Activated naive CD4-positive, alpha-beta T cell treated with anti-CD3 and anti-CD28 coated beads, Interleukin-2, amount 50 U/mL, for 72 hours (primary cell): ENCODE measurements at places on chromosomes 7 and 10. TPM values are rescaled to one million over a fixed set of nuclear protein-coding genes. Genes with fewer than 3 reads are reported as not detected.

- no peak for DNase-seq
Observed at GRCh38 chr10:53111529-53111928, 338.9 kb upstream of the MBL2 start.

DNA sequence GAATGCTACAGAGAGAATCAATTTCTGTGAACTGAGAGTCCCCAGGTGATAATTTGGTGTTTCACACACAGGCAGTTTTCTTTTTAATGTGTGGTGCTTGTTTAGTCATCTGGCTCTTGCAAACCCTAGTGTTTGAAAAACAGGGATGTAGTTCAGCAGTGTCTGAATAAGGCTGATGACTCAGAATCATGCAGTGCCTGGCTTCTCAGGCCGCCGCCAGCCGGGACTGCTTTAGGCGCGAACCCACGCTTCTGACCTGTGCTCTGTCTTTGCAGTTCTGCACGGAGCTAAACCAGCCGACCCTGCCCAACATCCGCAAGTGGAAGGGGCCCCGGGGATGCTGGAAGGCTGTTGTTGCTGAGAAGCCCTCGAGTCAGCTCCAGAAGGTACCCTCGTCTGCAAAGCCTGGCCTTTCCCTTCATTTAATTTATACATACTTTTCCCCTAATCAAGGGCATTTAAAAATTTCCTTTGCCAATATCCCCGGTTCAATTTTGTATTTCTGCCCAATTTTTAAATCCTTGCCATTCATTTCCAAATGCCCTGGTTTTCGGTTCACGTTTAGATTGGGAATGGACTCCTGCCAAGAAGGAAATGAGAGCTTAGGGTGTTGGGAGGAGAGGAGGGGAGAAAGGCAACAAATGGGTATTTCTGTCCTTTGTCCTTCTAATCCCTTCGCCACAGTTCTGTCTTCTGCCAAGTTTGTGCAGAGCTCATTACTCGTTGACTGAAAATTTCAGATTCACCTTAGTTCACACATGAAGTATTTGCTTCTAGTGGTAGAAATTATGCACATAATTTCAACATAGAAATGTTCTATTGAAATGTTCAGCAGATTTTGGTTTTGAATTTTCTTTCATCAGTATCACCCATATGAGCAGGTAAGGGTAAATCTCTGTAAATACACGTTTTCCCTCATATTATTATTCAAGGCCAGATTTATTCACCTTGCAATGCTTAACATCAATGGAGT, 108.5 kb upstream of the ANLN start:
- peak; percentile 24 for DNase-seq

DNA sequence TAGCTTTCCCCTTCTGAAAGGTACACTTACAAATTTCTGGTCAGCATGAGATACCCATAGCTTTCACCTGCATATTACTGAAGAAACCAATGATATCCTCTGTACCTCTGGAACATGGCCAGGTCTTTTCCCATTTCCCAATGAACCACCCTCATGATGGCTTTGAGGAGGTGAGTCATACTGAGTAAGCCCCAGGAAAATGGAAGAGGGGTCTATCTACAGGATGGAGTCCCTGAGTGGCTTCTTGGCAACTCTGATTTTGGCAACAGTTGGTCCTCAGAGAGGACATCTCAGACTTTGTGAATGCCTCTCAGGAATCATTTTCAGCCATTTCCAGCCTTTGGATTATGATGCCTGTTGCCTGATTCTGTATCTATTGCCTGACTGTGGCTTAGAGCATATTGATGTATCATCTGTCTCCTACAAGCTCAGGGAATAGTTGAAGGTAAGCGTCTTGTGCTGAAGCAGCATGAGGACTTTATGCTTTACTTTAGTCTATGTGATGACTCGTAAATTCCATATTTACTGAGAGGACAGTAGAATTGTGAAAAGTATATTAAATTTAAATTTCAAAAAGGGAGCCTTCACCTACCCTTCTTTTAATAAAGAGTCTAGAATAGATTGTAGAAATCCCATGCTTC, 84.7 kb upstream of the DKK1 start:
- DNase-seq = no peak

GRCh38 chr10:12414278-12414989, 65.1 kb downstream of the CAMK1D start:
- DNase-seq = no peak

LIPF gene
- total RNA-seq = not detected

- DNase-seq = no peak
Observed at GRCh38 chr10:99374526-99374925, 45.4 kb downstream of the CNNM1 start.

GRCh38 chr10:129544205-129545202, 77.5 kb downstream of the MGMT start:
- no peak for DNase-seq

GRCh38 chr10:79320316-79320715, 27.0 kb upstream of the PPIF start:
- DNase-seq = no peak

ABCF2 gene
- total RNA-seq = 23.5 TPM

DNA sequence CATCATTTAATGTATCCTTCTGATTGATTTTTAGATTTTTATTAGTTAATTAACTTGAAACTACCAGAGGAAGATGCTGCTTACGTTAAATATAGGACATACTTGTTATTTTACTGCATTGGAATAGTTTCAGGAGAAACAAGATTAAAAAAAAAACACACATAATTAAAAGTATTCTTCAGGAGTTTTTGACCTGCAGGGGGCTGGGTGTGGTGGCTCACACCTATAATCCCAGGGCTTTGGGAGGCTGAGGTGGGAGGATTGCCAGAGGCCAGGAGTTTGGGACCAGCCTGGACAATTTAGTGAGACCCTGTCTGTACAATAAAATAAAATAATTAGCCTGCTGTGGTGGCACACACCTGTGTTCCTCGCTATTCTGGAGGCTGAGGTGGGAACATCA, 10.7 kb downstream of the CBLL1 start:
- DNase-seq = no peak

DNA sequence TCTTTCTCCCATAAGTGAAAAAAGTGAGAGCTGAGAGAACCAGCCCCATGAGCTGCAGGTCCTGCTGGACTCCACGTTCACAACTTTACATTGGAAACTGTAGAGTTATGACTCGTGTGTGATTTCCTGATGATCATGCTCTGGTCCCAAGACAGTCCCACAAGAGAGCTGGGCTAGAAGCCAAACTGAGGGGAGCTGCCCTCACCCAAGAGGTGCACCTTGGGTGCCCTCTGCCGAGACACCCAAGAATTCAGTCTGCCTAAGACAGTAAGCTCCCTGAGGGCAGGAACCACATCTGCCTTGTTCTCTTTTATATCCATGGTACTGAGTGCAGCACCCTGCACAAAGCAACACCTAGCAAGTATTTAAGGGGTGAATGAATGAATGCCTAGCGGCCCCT, 112.8 kb upstream of the SFMBT2 start:
- no peak for DNase-seq

- DNase-seq = no peak
Observed at GRCh38 chr7:1851721-1852516, 181.8 kb downstream of the ELFN1 start.

DNA sequence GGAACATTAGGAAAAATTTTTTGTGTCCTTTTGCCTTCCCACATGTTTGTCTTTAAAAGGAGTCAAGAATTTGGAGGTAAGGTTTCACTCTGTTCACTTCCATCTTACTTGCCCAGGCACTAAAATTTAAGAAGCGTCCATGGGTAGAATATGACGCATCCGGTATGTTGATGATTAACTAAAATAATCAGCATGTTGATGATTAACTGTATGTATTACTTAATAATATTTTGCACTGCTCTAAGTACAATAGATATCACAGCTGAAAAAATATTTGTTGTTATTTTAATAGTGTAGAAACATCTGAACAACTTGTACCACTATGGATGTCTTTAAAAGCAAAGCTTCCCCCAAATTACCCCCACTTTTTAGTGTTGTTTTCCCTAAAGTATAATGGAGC, 11.5 kb downstream of the ANKRD22 start:
- no peak for DNase-seq

DNA sequence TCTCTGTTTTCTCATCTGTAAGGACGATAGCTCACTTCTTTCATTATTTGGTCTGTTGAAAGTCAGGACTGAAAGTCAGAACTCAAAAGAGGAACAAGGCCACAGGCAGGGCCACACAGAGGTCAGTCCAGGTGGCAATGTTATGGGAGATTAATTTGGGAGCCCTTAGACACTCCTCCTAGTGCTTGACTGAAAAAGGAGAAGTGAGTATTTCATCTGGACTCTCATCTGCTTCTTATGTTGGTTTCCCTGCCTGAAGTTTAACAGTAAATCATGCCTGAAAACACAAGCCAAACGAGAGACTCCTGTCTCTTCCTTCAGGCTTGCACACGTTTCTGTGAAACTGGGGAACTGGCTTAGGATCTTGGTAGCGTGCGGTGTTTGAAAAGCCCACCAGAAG, 248.5 kb downstream of the BUB3 start:
- DNase-seq = no peak

ASZ1 gene
- total RNA-seq = not detected

- DNase-seq = no peak
Observed at GRCh38 chr10:8359467-8359866, 305.0 kb downstream of the GATA3 start.

DNA sequence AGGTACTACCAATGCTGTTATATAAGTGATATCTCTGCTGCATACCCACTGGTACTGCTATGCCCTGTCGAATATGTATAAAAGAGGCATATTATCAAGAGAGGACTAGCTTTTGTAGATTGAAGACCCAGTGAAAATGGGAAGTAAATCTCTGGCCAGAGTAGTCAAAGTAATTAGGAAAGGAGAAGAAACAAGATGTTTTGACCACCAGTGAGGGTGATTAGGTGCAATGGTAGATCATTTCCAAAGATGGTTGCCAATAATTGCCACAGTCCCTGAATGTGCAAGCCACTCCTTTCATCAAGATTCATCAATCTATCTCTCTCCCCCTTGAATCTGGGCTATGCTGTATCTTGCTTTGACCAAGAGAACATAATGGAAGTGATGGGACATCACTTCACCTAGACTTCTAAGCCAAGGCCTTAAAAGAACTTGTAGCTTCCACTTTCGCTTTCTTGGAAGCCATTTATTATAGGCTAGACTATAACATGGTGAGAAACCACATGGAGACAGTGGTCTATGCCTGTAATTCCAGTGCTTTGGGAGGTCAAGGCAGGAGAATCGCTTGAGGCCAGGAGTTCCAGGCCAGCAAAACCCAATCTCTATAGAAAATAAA, 52.6 kb upstream of the ST8SIA6 start:
- DNase-seq = no peak

GRCh38 chr10:124285587-124286527, 132.9 kb downstream of the OAT start:
- peak; percentile 13 for DNase-seq

GRCh38 chr7:139629392-139630082, 106.1 kb downstream of the CLEC2L start:
- DNase-seq = no peak

DNA sequence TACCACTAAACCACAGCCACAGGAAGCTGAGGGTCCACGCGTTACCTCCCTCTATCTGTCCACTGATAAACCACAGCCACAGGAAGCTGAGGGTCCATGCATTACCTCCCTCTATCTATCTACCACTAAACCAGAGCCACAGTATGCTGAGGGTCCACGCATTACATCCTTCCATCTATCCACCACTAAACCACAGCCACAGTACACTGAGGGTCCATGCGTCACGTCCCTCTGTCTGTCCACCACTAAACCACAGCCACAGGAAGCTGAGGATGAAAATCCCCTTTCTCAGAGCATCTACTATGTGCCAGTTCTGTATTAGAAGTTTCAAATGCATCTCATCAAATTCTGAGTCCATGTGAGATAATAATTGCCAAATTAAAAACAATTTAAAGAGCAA, 589.3 kb downstream of the DNAJB6 start:
- DNase-seq = peak; percentile 20

DNA sequence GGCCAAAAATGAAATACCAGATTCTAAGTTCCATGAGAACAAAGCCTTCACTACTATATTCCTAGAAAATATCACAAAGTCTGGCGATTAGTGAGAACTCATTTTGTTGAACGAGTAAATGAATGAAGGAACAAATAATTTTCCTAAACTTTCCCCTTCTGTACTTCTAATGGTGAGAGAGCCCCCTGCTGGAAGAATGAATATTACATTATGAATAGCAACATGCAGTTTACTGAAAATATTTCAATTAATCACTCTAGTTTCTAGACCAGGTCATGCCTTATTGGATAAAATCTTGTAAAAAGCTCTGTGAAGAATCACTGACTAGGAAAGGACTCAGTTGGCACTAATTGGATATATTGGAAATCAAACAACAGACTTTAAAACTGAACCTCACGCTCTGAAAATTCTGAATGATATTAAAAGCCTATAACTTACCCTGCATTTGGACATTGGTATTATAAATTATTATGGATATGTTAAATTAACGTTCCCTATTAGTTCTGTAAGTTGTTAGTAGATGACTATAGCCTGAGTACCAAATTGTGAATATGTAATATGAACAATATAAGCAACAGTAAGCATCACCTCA, 32.4 kb upstream of the MTPN start:
- DNase-seq = no peak

GRCh38 chr7:27750316-27750715, 10.4 kb downstream of the TAX1BP1 start:
- no peak for DNase-seq

HERC4 gene
- total RNA-seq = 55.8 TPM

- DNase-seq = no peak
Observed at GRCh38 chr10:69479240-69480067, 28.2 kb downstream of the TSPAN15 start.
